Stimulated activated CD8-positive, alpha-beta memory T cell treated with anti-CD3 and anti-CD28 coated beads, Interleukin-15, amount 100 ng/mL, for 4 hours (primary cell): ENCODE measurements at places on chromosomes 5 and 9.

DNA sequence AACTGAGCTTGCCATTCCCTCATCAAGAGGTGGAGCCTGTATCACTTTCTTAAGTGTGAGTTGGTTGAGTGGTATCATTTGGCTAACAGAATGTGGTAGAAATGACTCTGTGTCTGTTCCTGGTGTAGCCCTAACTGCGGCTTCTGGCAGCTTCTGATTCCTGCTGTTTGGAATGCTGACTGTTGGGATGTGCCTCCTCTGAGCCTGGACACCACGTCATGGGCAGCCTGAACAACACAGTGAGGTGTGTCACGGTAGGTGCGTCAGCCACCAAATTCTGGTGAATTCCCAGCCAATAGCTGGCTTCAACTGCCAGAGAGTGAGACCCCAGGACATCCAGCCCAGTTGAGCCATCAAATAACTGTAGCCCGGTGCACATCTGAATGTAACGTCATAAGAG is 6.1 kb upstream of the C9orf152 start:
- no peak for DNase-seq

DNA sequence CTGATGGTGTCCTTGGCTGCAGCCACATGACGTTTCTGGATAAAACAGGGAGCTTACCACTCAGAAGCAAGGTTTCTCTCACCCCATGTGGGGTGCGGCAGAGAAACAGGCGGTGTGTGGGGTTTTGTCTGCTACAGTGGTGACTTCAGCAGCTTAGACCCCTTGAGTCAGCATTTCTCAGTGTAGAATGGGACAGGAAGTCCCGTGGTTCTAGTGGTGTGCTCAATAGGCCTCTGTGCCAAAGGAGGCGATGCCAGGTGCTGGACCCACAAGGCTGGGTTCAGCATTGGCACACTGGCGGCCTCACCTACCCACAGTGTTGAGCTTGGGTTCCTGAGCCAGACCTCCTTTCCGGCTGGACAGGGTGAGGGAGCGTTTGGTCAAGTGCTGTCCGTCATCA is 125.2 kb upstream of the SMIM23 start:
- DNase-seq: no peak

DNA sequence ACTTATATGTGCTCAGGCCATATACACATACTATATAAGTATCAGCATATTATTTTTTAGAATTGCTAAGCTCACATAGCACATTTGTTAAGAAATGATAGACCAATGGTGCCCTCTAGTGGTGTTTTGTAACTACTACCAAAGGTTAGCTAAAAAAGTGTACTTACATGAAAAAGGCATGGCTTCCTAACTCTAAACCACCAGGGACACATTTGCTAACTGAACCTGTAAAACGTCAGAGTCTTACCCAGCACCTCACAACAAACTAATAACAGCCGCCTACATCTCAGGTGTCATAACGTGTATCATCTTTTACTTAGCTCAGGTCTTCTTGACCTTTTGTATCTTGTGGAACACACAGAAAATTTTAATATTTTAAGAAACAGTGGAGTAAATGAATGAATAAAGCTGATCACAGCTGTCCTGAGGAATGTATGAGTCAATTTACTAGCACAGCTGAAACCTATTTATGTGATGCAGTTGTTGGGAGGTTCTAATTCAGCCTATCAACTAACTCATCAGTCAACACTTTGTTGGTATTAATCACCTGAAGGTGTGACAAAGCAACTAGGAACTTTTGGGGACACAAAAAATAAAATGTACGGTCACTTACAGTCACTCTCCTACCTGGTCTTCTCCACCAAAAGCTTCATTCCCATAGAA is 72.9 kb downstream of the BAAT start:
- no peak for DNase-seq

DNA sequence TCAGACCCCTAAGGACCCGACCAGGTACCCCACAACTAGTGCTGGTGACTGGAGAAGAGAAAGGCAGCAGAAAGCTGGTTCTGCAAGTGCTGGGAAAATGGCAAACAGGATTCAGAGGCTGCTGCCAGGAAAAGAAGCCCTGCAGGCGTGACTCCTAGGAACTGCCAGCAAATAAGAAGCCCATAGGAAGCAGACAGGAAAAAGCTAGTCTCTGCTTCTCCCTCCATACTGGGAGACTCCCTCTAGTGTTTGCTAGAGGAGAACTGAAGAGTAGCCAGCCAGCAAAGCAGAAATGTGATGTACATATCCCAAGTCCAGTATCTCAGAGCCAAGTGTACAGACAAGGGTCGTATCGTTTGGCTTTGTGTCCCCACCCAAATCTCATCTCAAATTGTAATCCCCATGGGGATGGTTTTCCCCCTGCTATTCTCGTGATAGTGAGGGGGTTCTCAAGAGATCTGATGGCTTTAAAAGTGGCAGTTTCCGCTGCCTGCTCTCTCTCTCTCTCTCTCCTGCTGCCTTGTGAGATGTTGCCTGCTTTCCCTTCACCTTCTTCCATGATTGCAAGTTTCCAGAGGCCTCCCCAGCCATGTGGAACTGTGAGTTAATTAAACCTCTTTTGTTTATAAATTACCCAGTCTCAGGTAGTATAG is 38.1 kb upstream of the TUSC1 start:
- DNase-seq: no peak

DNA sequence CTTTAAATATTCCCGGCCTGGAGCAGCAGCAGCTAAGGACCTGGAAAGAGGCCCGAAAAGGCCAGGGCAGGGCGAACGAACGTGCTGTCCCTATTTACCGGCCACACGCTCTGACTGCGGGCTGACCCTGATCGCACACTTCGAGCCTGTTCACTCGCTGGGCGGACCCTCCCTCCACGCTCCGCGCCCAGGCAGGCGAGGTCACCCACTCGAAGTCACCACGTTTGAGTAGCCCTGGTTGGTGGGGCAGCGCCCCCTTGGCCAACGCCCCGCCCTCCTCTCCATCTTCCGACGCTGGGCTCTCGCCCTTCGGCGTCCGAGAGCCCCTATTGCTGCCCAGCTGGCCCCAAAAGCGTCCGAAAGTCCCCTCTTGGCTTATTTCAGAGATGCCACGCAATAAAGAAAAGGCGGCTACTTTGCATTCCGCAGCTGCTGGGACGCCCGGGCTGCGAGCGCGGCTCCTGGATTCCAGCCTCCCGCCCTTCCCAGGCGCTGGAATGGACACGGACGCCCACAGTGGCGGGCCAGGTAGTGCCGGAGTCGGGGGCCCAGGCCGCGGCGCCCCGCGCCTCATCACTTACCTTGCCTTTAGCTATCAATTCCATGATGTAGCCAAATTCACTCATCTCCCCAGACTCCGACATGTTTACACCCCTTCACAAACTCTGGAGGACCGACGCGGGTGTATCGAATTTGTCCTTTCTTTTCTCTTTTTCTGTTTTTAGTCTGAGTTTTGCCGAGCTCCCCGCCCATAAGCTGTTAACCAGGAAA is 9.9 kb upstream of the TRIM36 start:
- DNase-seq: no peak

- DNase-seq: no peak
Observed at GRCh38 chr5:167713896-167714295, 577.5 kb upstream of the WWC1 start.

DNA sequence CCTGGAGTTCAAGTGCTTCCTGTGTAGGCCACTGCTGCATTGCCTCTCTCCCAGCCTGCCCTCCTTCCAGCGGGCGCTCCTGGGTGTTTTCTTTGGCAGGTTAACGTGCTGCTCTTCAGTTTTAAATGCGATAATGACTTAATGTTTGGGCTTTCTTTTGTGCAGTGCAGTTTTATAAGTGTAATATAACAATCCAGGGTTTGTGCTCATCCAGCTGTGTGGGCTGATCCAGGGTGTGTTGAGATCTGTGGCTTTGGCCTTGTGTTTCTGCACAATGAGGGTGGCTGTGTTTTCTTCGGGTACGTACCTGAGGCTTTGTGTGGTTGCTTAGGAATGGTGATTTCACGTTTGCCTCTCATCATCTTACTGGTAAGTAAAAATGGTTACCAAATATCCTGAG is 50.6 kb downstream of the PCSK5 start:
- DNase-seq: no peak

DNA sequence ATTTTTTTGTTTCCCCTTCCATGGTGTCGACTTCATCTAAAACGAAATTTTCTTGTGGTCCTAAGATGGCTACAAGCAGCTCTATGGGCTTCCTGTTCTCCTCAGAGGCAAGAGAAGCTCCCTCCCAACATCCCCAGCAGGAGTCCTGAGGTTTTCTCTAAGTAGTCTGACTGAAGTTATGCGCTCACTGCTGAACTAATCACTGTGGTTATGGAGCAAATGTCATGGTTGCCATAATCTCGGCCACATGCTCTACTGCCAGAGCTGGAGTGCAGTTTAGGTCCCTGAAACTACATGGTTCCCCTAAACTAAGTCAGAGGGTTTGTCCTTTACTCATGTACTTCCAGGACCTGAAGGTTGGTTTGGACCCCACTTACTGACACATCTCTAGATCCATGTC is 68.0 kb upstream of the MAMDC2 start:
- no peak for DNase-seq

GRCh38 chr5:102031711-102032110 is 264.4 kb downstream of the SLCO4C1 start:
- DNase-seq: no peak

- no peak for DNase-seq
Observed at GRCh38 chr5:1277781-1278180, 17.1 kb downstream of the TERT start.

DNA sequence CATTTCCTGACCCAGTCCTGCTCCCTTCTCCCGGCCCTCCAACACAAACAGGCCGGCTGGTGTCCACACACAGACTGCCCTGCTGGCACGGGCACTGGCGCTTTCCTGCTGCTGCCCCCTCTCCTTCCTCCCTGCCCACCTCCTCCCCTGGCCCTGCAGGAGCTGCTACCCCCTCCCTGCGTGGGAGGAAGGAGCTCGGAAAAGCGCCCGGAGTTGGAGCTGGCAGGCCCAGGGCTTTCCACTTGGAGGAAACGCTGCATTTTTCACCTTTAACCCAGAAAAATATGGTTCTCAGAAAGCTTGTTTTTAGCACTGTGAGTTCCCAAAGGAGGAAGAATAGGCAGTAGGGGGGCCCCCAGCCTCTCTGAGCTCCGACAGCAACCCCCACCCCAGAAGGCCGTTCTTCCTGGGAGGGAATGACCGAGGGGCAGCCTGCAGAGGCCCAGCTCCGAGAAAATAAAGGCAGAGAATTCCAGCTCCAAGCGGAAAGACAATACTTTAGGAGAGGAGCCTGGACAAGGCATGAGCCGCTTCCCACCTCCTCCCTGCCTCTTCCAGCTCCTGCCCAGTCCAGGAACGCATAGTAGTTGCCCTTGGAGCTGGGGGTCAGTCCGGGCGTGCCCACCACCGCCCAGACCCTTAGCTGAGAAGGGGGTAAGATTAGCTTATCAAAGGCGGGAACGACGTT is 88.9 kb downstream of the LIFR start:
- DNase-seq: no peak

DNA sequence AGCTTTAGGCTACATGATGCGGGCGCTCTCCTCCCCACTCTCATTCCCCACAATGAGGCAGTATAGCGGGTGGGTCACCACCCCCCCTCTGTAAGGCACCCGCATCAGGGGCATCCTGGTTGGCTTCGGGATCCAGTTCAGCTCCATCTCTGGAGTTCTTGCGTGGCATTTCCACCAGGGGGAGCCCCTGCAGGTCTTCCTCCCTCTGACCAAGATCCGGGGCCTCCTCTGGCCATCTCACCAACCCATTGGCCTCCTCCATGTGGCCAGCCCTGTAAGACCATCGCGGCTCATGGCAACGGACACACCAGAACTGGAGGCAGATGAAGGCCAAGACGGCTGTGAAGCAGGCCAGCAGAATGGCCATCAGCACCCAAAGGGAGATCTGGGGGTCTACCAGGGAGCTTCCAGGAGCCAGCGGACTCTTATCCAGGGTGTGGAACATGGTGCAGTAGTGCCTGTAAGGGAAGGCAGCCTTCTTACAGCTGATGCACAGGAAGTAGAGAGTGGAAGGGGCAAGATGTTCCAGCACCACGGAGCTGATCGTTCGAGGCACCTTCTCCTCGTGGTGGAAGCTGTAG is 77.0 kb downstream of the CYFIP2 start:
- no peak for DNase-seq

DNA sequence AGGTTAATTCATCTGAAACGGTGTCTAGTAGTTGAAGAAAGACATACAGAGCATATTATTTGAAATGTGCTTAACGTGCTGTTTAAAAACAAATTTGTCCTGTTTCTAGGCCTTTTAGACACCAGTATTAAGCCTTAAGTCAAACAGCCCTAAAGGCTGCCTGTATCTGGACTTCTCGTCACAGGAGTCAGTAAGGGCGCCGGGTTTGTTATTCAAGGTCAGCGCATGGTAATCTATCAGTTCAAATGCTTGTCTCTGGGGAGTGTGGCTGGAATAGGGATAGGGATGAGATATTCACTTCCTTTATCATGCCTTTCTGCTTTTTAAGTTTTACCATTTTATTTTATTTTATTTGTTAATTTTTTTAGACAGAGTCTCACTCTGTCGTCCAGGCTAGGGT is 9.4 kb upstream of the CNOT6 start:
- no peak for DNase-seq

DNA sequence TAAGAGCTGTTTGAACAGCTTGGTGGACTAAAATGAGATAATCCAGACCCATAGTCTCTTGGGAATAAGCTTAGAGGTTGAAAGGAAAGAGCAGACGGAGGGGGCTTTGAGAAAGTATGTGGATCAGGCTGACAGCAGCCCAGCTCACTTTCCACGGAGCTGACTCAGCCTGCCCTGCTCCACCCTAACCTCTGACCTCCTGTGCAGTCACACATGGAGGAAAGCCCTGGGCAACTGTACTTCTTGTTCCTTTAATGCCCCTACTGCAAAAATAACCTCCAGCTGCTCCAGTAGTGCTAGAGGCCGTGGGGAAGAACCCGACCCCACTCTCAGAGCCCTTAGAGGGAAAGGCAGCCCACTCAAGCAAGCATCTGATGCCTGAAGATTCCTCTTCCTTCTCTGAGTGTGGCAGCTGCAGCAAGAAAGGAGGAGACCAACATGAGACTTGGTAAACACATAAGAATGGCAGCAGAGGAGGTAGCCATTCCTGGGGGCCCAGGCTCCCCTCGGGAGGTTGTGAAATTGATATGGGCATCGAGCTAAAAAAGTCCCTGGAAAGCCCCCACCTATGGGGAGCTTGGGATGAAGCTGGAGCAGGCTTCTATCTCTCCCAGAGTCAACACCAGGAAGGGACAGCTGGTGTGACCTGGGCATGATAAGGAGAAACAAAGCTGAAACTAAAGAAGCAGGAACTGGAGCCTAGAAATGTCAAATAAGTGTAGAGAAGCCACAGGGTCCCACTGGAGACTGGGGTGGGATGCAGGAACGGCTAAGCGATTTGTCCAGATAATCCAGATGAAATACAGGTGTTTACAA is 204.3 kb downstream of the PIK3R1 start:
- no peak for DNase-seq

DNA sequence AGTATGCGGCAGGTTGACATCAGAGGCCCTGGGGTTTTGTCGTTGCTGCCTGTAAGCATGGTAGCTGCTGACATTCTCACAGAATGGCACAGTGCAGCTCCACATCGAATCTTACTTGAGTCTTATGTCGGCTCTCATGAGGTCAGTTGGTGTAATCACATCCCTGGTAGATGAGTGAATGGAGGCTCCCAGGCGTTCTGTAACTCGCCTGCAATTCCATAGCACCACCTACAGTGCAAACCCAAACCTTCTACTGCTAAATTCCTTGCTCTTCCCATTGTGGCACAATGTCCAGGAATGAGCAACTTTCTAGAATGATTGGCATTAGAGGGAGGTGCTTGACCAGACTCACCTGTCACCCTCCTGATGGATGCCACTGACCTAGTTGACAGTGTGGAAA is 578.4 kb downstream of the CCDC171 start:
- DNase-seq: no peak
